ENCODE measurements at places on chromosomes 6 and 20.
A peak's percentile ranks its signal among the peaks of the same experiment; 100 is the strongest.

DNA sequence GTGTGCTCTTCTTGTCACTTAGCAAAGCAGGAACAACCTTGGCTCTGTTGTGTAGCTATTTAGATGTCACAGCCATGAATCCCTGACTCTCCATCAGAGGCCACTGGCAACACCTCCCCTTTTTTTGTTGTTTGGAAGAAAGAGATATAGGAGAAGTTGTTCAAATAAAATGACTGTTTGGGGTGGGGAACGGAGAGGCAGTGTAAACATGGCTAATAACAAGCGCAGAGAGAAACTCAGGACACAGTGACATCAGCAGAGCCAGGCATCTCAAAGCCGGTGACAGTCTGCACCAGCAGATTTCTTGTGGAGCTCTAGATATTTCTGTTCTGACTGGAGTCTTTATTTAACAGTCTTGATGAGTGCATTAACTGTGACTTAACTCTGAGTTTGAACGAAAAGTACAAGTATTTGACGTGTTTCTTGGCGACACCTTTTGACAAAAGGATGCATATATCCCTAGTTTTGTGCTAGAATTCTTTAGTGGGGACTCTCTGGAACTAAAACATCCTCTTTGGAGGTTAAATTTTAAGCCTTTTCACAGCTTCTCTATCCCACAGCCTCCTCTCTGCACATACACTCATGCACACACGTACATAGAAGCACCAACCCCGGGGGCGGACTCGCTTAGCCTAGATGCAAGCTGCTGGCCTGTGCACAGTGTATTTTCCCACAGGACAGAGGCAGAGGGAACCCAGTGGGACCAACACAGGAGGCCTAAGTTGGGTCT is 53.8 kb downstream of the ADAT2 start:
- DNase-seq, result no peak

GRCh38 chr20:50378170-50379000 is 131.8 kb upstream of the PTPN1 start:
- no peak for DNase-seq

DNA sequence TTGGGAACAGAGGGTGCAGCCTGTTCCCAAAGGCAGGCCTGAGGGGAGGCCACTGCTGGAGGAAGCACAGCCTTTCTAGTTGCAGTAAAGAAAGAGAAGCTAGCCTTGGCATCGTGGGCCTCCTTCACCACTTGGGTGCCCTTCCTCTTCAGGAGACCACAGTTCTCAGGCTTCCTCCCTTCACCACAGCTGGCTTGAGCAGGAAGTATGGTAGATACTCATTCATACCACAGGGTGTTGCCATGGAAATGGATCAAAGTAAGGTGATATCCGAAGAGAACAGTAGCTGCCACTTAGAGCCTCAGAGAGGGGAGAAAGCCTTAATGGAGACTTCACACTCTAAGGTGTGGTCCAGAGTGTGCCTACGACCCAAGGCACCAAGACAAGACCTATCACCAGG is 120.4 kb upstream of the RIPOR2 start:
- DNase-seq, result no peak

GRCh38 chr6:157181649-157182048 is 141.7 kb downstream of the TMEM242 start:
- DNase-seq, result no peak

DNA sequence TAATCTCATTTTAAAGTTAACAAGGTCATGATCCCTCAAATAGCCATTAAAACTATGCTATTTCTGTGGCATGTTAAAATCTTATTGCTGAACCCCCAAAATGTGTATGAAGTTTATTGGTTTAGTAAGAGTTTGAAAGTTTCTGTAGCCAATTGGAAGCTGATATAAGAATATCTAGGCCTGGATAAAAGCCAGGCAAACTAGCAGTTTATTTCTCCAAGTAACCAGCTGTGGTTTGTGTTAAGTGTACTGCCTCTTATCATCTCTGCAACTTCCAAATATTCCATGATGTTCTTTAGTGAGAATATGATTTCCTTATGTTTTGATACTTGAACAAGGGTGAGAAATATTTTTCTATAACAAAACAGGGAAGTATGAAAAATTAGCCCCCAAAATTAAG is 76.7 kb downstream of the PRSS35 start:
- no peak for DNase-seq

DNA sequence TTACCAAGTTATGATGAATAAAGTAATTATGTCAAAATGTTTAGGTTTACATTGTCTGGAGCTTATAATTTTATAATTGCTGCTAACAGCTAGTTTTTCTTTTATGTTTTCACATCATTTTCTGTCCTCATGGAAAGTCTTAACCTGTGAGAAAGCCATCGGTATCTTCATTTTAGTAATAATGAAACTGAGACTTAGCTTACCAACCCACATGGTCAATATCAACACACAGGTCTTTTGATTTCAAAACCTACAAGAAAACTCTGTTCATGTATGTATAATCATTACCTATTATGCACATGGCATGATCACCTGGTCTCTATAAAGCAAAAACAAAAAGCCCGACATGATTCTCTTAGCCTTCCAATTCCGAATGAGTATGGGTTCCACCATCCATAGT is 61.9 kb downstream of the KCNQ5 start:
- no peak for DNase-seq

GRCh38 chr6:56689663-56690062 is 47.0 kb upstream of the DST start:
- DNase-seq, result no peak

GRCh38 chr6:52164319-52165094 is 21.7 kb upstream of the IL17A start:
- DNase-seq, result no peak

DNA sequence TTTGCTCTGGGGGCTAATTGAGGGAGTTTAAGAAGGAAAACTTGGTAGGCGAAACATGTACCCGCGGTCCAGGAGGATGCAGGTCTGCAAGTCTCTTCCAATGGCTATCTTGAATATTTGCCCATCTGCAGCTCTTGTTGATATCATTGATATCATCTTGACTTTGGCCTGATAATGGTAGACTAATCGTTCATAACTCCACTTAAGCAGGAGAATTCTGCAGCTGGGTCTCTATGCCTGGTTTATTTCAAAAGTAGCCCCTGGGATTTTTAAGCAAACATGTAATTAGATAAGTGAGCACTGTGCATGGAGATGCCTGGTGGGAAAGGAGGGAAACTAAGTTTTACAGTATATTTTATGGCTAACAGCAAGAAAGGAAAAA is 52.7 kb downstream of the ADGB start:
- DNase-seq, result no peak

DNA sequence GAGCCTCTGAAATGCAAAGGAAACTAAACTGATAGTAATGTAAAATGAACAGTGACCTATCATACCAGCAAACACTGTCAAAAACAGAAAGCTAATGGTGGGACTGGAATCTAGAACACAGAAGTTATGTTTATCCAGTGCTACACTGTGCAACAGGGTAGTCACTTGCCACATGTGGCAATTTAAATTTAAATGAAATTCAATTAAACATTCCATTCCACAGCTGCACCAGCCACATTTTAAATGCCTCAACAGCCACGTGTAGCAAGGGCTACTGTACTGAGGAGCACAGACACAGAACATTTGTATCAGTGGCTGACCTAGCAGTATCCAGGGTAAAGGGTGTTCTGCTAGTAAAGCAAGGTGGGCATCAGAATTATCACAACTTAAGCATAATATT is 5.6 kb upstream of the POLR1H start:
- no peak for DNase-seq

GRCh38 chr6:129370268-129370916 is 339.6 kb downstream of the ARHGAP18 start:
- DNase-seq, result no peak

DNA sequence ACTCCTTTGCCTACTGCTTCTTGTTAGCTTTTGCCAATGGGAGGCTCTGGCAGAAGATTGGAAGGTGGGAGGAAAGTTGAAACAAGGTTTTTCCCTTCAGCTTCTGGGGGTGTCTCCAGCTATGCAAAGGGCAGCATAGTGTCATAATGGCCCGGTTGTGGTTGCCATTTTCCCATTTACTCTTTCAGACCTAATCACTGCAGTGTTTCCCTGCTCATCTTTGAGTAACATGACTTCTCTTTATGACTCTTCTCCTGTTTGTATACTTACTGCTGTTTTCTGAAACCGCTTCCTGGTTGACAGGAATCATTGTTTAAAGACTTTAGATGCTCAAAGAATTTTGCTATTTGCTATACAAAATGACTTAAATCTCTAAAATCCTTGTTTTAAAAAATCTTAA is 19.9 kb downstream of the NRN1 start:
- DNase-seq, result no peak

DNA sequence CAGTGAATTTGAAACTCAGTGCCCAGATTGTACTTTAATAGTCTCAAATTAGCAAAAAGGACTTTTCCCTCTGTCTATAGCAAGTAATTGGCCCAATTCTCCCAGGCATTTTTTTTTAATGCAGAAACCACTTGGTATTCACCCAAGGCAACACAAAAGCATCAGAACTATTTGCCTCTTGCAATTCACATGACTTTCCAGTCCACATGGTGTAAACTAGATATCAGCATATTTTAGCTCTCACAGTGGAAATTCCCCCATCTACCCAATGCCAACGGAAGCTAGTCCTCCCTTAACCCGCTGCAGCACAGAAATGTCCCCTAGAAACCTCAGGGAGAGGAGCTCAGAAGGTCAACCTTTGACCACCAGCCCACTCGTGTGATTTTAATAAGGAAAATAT is 103.4 kb upstream of the CDYL start:
- DNase-seq, result peak; percentile 27

DNA sequence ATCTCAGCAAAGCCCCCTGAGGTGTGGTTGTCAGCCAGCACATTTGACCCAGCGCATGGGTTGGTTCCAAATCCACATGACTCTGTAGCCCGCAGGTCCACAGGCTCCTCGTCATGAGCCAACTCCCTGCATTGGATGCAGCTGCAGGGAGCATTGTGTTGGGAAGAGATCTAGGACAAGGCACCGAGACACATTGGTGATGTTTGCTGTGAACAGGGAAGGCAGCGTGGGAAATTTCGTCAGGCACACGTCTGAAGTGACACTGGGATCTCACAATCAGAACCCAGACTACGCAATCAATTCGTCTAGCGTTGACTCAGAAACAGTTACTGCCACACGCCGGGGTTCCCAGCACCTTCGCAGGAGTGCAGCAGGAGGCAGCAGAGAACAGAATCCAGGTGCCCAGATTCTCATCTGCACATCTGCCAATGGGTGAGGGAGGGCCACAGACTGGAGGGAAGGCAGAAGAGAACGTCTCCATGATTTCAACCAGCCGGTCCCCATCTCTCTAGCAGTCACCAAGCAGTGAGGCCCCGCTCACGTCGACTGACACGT is 177.0 kb downstream of the TTLL2 start:
- no peak for DNase-seq

GRCh38 chr6:88167352-88167937 is 1.3 kb upstream of the CNR1 start:
- DNase-seq, result no peak

DNA sequence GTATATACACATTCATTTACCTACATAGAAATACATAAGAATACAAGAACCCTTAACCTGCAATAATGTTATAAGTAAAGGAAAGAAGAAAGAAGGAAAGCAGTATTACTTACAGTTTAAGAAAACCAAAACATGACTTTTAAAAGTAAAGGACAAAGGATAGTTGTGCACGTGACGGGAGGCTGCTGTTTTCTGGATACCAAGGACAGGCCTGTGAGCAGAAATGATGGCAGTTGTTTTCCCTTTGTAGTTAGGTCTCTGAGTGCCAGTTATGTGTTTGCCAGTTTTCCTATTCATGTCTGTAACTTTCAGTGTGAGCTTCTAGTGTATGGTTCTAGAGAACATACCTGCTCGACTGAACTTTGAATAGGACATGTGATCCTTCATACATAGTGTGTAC is 54.8 kb downstream of the FAM120B start:
- no peak for DNase-seq

- no peak for DNase-seq
These were observed 9.8 kb upstream of the HECA start for GRCh38 chr6:139124887-139125672.

DNA sequence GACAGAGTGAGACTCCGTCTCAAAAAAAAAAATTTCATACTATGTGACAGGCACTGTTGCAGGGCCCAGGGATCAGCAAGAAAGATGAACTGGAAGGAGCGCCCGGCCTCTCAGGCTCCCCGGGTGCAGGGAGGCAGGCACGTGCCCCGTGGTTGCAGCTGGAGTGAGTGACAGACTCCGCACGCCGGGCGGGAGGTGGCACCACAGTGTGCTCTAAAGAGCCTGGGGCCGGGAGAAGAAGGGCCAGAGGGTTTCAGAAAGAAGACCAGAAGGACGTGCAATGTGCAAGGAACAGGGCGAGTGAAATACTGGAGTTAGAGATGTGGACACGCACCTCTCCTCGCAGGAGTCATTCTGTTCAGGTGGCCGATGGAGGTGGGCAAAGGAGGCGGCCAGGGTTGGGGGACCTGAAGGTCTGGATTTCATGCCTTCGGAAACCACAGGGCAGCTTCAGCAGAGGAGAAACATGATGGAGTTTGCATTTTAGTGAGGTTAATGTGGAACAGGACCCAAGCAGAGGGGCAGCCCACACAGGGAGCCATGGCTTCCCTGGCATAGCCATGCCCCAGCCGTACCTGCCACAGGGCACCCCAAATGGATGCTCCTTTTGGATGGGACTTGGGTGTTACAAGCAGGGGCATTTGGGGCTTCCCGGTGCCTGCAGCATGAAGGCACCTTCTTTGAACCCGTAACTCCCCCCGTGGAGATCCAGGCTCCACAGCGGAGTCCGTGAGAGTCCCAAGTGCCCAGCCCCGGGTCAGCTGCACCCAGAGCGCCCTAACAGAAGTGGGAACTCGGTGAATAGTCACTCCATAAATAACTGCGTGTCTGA is 226.2 kb downstream of the ERMARD start:
- no peak for DNase-seq

GRCh38 chr6:16393326-16393725 is 154.9 kb downstream of the GMPR start:
- DNase-seq, result no peak

DNA sequence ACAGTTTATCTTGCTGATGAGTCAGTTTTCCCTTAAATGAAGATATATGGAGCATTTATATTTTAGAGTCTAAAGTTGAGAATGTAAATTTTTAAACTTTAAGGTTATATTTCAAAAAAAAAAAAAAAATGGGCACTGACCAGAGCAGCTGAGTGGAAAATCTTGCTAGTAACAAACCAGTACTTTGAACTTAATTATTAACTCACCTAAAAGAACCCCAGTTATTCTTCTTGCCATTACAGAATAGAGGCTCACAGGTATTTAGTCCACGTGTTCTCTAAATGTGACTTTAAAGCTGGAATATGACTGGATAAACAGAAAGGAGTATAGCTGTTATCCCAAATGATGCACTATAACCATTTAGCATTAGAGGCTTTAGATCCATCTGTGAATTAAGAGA is 178.4 kb downstream of the COL9A1 start:
- DNase-seq, result no peak

- DNase-seq, result no peak
These were observed 382.9 kb downstream of the PRKN start for GRCh38 chr6:162344646-162345010.
